Hematopoietic multipotent progenitor cell (in vitro differentiated cells): ENCODE measurements at places on chromosomes 3 and 15.

DNA sequence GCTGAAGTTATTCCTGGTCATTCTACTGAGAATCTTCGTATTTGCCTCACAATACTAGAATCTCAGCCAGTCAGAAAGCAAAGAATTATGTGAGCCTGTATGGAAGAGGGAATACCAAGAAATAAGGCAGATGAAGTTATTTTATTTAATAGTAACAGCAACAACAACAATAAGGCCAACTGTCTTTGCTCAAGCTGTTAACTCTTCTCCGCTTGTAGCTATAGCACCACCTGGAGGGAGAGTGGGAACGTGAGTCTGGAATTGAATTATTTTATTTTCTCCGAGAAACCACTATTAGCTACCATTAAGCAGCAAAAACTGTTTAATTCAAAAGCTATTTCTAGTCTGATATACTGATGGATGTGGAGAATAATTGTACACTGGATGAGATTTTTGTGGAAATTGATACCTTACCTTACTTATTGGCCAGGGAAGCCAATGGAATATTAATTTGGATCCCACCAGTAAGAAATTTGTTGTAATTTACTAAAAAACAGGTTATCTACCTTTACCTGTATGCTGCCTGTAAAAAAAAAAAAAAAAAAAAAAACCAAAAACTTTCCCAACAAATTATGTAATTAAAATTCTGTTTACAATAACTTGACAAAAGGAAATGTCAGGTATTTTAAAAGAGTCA is 50.1 kb downstream of the CALML4 start:
- DNase-seq, result peak; percentile 82

- no peak for DNase-seq
Observed at GRCh38 chr3:168591587-168591986, 495.9 kb upstream of the GOLIM4 start.

DNA sequence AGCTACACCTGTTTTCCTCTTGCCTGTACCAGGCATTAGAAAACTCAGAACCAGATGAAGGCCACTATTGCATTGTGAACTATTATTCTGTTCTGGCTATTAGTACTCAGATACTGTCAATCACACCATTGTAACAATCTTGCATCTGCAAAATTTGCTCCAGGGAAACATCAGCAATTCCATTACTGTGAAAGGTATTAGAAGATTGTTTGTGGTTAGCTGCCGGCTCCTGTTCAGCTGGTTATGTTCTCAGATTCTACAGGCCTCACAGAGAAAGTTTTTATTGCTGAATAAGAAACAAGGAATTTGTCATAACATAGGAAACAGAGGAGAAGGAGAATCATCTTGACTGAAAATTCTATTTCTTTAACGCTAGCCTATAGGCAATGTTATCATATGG is 179.9 kb downstream of the PLOD2 start:
- DNase-seq, result no peak

DNA sequence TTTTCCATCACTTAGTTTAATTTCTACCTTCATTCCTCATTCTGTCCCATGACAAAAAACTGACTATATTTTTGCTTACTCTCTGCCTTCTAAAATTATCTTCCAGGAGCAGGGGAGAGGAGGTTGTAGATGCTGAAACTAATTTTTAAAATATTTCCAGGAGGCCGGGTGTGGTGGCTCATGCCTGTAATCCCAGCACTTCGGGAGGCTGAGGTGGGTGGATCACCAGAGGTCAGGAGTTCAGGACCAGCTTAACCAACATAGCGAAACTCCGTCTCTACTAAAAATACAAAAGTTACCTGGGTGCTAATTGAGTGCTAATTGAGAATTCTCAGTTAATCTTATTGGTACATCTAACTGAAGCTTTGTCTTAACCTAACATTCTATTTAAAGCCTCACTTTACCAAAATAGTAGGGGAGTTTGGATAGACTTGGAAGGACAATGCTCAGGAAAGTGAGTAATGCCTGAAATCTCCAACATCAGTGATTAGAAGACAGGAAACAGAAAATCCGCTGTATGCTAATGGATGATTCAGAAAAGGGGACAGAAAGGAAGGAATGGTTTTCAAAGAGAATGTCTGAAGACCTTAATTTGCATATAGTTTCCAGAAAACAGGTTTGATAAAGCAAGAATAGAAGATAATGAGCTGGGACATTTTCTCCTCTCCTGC is 336.1 kb downstream of the GBE1 start:
- no peak for DNase-seq

GRCh38 chr15:68815598-68815997 is 5.1 kb downstream of the ANP32A start:
- DNase-seq, result no peak
